ENCODE measurements at places on chromosomes 12 and 14.

DNA sequence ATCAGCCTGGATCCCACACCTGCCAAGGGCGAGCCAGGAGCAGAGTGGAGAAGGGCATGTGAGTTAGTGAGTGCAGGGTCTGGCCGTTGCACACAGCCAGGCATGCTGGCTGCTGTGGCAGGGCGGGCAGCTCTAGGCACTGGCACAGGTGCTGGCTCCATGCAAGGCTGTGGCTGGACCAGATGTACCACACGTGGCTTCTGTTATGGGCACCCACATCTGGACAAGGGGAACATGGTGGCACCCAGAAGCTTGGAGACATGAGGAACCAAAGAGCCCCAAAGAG is 20.1 kb downstream of the SERPINA3 start:
- no peak for DNase-seq

- no peak for DNase-seq
These were observed 23.2 kb downstream of the PRKCH start for GRCh38 chr14:61344437-61345150.

GRCh38 chr12:104888481-104888880 is 69.6 kb downstream of the SLC41A2 start:
- no peak for DNase-seq

DNA sequence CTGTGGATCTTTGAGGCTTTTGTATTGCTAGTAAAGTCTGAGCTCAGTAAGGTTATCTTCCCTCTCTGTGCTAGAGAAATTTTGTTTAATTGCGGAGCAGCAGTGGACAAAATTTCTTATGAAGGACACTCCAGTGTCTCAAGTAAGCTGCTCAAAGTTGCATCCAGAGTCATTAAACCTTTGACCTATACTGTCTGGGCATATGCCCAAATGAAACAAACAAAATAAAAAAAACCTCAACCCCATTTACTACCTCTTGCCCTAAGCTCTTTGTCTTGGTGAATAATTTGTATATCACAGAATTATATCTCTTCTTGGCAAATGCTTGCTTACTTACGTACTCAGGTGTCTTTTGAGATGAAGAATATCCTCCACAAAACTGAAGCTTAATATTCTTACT is 465.2 kb downstream of the SOX5 start:
- no peak for DNase-seq

- no peak for DNase-seq
These were observed 79.9 kb downstream of the HEATR5A start for GRCh38 chr14:31340297-31341063.

GRCh38 chr12:109741286-109741969 is 27.8 kb downstream of the FAM222A start:
- no peak for DNase-seq

DNA sequence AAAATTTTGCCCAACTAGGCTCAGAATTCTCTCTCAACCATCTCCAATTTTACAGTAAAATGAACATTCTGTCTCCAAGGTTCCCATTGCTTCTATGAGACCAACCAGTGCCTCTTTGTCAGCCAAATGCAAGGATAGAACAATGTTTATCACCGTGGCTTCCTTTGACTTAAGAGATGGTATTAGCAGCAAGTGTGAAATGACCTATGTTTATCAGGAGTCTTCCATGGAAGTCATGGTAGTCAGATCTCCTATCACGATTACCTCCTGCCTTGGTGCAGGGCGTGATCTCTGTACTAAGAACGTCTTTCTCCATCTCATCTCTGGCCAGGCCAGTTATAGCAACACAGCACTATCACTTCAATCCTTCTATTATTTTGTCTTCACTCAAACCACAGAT is 6.1 kb upstream of the BCL2L14 start:
- DNase-seq: no peak

DNA sequence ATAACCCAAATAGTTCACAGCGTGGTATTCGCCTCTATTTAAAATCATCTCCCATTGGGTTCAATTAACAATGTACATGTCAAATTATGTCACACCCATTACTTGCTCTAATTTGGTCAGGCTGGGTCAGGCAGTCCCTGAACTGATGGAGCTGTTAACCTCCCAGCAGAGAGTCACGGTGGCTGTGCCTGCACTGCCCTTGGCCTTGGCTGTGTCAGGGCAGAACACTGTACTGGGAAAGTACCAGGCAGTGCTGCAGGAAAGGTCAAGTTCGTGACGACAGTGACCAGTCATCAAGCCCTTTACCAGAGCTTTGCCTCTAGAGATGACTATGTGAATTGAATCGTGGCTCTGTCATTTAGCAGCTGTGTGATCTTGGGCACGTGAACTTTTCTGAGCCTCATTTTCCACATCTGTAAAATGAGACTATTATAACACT is 100.0 kb downstream of the ARF6 start:
- DNase-seq: no peak
